ENCODE measurements at places on chromosomes 4 and X. TPM values are rescaled to one million over a fixed set of nuclear protein-coding genes. Genes with fewer than 3 reads are reported as not detected.

DNA sequence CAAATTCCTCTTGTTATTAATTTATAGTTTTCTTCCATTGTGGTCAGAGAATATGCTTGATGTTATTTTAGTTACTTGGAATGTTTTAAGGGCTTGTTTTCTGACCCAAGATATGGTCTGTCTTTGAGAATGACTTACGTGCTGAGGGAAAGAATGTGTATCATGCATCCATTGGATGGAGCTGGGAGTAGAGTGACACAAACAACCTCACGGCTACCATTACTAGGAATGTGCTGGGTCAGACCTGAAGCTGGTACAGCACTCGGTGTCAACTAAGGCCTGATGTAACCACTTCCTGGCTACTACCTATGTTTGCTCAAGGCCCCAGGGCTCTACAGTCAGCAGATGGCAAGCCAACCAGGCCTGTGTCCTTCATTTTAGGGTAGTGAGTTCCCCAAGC is 257.8 kb downstream of the FAT4 start:
- no peak for DNase-seq

DNA sequence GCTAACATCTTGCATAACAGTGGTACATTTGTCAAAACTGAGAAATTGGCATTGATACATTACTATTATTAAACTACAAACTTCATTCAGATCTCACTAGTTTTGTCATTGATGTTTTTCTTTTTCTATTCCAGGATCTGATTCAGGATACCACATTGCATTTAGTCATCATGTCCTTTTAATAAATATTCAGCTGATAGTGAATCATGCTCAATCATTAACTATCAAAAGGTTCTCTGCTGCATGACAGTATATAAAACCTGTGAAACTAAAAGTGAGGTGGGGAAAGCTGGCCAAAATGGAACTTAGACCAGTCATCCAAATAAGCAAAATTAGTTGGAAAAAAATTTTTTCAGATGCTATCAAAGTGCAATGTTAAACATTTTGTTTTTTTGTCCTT is 28.1 kb upstream of the HS6ST2 start:
- DNase-seq, result no peak

GRCh38 chrX:41005445-41005992 is 79.7 kb upstream of the USP9X start:
- DNase-seq, result no peak

DNA sequence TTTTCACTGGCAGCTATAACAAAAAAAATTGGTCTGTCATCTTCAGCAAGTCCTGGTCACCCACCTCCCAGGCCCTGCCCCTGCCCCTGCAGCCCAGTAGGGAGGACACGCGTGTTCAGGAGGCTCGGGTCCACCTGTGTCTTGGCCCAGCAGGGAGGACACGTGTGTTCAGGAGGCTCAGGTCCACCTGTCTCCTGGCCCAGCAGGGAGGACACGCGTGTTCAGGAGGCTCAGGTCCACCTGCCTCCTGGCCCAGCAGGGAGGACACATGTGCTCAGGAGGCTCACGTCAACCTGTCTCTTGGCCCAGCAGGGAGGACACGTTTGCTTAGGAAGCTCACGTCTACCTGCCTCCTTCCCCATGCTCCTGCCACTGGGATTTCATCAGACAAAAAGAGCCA is 44.9 kb downstream of the HTT-AS start:
- no peak for DNase-seq

DNA sequence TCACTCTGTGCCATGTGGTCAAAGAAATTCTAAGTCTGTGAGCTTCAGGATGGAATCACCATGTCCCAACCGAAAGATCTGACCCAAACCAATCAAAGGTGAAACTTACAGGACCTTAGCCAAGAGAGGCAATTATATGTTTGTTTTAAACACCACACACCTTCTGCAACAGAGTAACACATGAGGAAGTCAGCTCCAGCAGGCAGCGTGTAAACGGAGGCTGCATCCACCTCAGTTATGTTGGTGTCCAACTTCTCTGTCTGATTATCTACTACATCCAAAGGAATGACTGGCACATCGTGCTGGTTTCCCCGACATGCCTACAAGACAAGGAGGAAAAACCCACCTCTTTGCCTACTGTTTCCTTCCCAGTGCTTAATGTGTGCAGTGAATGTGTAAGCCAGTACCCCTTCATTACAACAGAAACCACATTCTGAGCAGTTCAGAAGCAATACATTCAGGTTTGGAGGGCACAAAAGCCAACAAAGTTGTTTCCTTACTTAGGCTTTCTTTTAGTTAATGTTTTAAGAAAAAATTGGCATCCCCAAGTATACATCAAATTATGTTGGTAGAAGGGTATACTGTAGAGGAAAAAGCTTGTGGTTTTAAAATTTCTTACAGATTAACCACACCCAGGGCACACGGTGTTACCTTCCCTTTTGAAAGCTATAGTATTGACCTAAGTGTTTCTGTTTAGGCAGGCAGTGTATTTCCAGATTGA is 12.4 kb downstream of the CASP6 start:
- no peak for DNase-seq

GRCh38 chrX:148084611-148085010 is 103.5 kb downstream of the FMR1NB start:
- DNase-seq, result no peak

- DNase-seq, result no peak
These were observed 34.3 kb downstream of the ZNF185 start for GRCh38 chrX:152932144-152932543.

GRCh38 chr4:141759796-141760425 is 123.5 kb downstream of the IL15 start:
- DNase-seq, result no peak

DNA sequence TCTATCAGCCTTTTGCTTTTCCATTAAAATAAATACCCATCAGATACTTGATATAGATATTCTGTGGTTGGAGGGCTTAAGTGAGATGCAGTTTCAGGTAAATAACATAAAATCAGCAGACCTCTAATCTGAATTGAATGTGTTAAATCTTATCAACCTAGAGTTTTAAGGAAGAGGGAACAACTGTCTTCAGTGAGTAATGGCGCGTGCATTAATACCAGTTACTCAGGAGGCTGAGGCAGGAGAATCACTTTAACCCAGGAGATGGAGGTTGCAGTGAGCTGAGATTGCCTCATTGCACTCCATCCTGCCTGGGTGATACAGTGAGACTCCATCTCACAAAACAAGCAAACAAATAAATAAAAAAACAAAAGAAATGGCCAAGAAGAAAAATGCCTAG is 54.3 kb downstream of the FAT4 start:
- no peak for DNase-seq

DNA sequence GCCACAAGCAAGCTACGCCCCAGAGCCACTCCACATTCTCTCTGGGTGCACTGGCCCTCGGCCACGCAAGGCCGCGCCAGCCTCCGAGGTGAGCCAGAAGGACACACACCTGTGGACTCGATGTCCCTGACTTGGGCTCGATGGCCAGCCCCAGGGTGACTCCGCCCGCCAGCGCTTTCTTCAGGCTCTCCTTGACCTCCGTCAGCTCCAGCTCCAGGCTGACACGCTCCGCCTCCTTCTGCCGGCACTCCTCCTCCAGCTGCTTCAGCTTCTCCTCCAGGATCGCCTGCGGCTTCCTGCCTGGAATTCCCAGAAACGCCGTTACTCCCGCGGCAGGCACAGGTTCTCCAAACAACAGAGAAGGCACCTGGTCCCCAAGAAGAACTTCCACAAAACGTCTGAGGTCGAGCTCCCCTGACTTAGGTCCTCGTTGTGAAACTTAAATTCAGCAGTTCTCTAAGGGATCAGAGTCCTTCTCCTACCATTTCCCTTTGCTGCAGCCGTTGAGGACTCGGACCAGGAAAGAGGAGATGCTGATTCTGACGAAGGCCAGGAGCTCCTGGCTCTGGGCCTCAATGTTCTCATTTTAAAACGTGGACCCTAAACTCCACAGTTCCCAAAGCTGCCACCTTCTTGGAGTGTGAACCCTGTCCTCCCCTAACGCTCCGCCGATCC is 166.8 kb downstream of the AFAP1 start:
- DNase-seq, result no peak

DNA sequence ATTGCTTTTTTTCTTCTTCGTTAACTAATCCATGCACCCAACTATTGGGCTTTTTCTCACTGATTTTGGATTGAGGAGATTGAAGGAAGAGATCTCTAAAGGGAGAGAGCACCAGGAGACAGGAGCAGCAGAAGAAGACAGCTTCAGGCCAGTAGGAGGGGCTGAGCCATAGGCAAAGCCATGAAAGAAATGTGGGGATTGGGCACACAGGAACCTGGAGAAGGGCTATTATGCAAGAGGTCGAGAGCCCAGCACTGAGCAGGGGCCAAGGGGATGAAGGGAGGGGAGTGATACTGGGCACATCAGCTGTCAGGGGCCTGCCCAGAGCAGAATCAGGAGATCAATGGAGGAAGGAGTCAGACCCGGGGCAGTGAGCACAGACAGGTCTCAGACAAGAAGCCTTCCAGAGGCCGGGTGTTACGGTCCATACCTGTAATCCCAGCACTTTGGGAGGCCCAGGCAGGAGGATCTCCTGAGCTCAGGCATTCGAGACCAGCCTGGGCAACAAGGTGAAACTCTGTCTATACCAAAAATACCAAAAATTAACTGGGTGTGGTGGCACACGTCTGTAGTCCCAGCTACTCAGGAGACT is 140.9 kb downstream of the BCOR start:
- DNase-seq, result no peak

GRCh38 chr4:68372588-68372987 is 22.7 kb upstream of the YTHDC1 start:
- DNase-seq, result no peak

DNA sequence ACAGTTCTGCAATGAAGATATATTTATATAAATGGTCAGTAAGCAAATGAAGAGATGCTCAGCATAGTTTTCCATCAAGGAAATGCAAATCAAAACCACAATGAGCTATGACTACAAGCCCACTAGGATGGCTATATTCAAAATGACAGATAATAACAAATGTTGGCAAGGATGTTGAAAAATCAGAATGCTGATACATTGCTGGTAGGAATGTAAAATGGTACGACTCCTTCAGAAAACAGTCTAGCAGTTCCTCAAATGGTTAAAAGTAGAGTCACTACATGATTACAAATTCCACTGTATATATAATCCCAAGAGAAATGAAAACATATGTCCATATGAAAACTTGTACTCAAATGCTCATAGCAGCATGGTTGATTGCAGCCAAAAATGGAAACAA is 425.0 kb upstream of the ATOH1 start:
- no peak for DNase-seq

DNA sequence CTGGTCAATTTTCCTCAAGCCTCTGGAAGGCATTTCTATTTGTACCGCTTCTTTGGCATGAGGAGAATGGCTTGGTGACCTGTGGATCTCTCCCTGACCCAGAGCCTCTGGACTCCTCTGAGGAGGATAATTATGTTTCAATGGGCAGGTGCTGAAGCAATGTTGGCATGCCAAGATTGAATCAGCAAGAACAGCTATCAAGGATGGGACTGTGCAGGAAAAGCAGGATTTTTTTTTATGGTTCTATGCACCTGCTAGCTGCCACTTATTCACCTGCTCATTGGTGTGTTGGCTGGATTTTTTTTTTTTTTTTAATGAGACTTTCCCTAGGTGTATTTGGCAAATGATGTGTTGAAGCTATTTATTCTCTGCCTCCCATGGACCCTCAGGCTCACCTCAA is 821.2 kb downstream of the RPA4 start:
- DNase-seq, result no peak

DNA sequence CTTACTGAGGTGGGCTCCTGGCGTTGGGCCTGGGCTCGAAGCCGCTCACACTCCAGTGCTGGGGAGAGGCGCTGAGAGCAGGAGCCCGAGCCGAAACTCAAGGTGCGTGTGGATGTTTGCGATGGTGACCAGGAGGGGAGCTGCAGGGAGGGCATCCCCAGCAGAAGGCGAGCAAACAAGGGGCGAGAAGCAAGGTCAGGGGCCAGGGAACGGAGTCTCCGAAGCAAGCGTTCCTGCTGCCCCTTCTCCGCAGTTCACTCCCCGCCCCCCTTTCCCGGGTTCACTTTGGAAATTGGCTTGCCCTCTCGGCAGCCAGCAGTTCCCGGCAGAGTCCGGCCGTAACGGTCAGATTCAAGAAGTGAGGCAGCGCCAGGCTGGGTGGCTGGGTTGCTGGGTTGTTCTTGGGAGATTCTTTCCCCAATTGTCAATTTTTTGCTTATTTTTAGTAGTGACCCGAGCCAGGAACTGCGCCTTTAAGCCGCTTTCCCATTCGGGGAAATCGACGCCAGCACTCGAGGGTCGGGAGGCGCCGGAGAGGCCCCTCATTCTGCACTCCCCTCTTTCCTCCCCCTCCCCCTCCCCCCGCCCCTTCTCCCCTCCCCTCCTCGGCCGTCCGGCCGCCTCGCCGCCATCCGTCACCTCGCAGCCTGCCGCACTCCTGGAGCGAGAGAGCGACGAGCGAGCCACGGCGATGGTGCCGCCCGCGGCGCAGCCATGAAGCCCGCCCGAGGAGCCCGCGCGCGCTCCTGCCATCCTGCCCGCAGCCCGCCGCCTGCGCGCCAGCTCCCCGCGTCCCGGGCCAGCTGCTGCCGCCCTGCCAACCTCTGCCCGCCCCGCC is at the start of gene FRMPD3:
Gene FRMPD3 (plus strand): TSS at position 655 of the 838 bp plus-strand sequence. CDS start 76,937 bp downstream, outside the sequence.
- DNase-seq, result peak; percentile 64

DNA sequence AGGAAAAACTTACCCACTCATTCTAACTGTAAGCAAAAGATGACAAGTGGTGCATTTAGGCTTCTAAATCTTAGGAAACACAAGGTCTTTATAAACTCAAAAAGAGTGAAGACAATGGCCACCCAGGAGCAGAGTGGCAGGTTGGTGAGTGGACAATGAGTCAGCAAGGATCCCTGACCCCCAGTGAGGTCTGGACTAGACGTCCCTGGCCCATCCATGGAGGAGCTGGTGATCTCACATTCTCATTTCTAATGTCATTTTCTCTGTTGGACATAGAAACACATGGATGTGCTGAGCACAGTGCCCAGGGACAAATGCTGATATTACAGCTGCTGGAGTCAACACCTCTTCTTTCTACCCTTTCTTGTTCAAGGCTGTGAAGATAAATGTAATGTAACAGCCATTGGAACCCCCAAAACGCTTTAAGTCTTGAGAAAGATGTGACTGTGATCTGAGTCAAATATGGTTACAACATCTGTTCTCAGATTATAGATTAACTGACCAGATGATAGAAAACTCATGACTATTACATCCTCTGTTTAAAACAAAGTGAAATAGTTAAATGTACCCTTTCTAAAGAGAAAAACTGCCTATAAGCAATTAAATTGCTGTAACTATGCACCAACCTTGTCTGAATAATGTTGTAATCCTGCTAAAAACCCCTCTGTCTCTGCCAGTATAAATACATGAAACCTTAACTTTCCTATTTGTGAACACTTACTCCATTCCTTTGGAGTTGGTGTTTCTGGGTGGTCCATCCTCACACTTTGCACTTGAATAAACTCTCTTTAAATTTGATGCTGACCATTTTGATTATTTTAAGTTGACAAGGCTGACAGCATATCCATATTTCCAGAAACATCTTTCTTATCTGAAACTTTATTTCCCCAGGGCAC is 92.7 kb downstream of the USP46 start:
- DNase-seq, result no peak

The PAGE2B gene
- total RNA-seq, result not detected

The CFAP299 gene
- total RNA-seq, result not detected

The GPM6B gene
- 49.6 TPM for total RNA-seq
